COLO829 (cell line): ENCODE measurements at places on chromosomes 1 and 21.

DNA sequence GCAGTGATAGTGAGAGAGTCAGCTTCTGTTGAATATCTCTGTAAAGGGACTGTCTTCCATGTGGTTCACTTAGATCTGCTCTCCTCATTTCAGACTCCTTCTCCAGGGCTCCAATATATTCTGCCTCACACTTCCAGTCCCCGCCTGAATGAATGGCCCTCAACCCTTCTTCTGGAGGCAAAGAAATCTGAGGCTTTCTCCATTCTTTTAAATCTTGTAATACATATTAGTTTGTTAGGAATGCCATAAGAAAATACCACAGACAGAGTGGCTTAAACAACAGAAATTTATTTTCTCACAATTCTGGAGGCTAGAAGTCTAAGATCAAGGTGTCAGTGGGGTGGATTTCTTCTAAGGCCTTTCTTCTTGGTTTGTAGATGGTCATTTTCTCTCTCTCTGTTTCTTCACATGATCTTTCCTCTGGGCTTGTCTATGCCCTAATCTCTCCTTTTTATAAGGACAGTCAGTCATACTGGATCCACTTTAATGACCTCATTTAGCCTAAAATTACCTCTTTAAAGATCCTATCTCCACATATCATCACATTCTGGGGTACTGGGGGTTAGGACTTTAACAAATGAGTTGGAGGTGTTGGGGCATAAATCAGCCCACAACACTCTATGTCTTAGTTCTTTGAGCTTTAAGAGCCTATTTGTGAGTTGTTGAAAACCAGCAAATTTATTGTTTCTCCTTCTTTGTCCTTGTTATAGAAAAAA lies 128.5 kb upstream of the KCNK2 start:
- DNase-seq: no peak

DNA sequence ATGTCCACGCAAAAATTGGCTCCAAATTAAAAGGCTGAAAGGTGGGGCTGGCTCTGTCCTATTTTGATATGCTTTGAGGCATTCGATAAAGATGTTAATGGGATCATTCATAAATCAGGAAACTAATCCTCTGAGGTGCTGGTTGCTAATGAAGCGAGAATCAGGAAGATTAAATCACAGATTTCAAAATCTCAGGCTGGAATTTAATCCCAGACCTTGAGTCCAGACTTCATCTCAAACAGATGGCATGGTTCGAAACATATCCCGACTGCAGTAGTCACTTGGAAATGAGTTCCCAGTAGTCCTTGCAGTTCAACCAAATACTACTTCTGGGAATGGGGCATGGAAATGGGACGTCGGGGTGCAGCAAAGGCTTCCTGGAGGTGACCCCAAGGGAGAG lies 4.5 kb upstream of the KLF17 start:
- no peak for DNase-seq

- no peak for DNase-seq
These were observed 5.8 kb downstream of the ATP5PB start for GRCh38 chr1:111454859-111455641.

GRCh38 chr1:245999697-246000637 lies 507.1 kb downstream of the SMYD3 start:
- peak; percentile 64 for DNase-seq

- no peak for DNase-seq
These were observed 105.5 kb downstream of the RPE65 start for GRCh38 chr1:68344208-68344607.

GRCh38 chr1:43668956-43669355 lies 19.0 kb downstream of the KDM4A start:
- no peak for DNase-seq
